ENCODE measurements at places on chromosomes 11 and 22.

GRCh38 chr11:5703741-5704536 lies 14.3 kb downstream of the TRIM22 start:
- no peak for DNase-seq

DNA sequence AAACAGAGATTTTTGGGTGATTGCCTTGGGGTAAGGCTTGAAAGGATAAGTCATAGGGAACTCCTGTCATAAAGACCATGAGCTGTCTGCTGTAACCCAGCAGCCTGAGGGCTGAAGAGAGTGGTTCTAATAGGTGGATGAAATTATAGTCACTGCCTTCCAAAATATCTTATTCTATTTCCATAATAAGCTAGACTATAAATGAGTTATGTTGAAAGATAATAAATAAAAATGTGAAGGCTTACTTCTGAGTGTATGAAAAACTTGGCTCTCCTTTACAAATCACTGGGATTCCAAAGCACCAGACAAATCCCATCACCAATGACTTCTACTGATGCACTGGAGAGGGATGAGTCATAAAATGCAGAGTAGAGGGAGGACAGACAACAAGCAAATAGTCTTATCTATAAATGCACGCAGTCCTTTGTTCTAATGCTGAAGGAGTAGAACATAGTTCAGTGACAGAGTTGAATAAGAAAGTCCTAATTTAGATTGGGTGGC lies 775.0 kb upstream of the LRRC4C start:
- DNase-seq, result no peak

- DNase-seq, result peak; percentile 3
Measured at GRCh38 chr11:122069707-122070360, 46.2 kb downstream of the BLID start.

GRCh38 chr11:76209375-76209972 lies 3.2 kb upstream of the WNT11 start:
- DNase-seq, result no peak

DNA sequence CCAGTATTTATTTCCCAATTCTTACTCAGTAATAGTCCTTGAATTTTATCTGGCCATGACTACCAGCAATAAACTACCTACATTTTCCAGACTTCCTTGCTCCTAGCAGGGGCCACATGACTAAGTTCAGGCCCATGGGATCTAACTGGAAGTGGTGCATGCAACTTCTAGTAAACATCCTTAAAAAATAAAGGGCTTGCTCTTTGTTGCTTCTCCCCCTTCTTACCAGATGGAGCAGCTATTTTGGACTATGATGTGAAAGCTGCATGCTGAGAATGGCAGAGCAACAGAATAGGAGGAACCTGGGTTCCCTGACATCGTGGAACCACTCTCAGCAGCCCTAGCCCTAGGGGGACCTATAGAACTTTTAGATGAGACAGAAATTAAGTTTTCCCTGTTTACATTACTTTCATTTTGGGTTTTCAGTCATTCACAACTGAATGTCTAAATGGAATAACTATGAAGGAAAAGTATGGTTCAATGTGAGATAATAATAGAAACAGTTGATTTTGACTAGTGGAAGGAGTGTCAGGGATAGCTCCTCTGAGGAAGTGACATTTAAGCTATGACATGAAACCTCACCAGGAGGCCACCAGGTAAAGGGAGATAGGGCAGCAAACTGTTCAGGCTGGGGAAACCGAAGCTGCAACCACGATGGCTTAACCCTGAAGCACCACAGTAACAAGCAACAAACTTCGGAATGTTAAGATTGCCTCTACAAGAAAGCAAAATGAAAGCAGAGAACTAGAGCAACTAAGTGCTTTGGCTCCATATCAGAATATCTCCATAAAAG lies 48.9 kb downstream of the PHF21A start:
- DNase-seq, result no peak

DNA sequence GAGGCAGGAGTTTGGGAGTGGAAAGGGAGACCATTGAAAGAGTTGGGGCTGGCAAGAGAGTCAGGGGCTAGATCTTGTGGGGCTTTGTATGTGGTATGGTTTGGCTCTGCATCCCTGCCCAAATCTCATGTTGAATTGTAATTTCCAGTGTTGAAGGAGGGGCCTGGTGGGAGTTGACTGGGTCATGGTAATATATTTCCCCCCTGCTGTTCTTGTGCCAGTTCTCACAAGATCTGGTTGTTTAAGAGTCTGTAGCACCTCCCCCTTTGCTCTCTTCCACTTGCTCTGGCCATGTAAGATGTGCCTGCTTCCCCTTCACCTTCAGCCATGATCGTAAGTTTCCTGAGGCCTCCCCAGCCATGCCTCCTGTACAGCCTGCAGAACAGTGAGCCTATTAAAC lies 10.1 kb upstream of the RAB3IL1 start:
- no peak for DNase-seq

GRCh38 chr11:44883277-44883676 lies 67.4 kb downstream of the TP53I11 start:
- no peak for DNase-seq

- no peak for DNase-seq
Measured at GRCh38 chr22:28120691-28121592, 201.9 kb upstream of the PITPNB start.

DNA sequence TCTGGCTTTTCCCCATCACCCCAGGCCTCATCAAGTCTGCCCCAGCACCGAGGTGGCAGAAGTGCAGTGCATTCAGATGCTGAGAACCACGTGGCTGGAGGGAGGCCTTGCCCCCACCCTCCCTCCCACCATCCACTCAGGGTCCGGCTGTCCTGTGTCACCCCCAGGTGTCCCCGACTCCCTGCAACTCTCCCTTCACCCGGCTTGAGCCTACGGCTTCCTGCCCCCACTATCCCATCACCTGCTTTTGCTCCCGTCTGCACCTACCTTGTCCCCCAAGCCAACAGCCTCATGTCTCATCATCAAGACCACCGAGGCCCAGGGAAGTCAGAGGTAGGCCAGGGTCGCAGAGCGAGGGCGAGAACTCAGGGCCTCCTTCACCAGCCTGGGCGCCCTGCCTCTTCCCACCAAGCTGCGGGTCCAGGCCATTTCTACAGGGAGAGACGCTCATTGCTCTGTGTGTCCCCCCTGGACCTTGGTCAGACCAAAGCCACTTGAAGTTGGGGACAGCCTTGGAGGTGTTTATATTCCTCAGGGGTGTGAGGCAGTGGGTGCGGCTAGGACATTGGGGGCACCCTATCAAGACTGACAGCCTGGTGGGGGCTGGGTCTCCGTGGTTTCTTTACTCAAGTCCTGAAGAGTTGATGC lies 66.2 kb upstream of the CCND1 start:
- no peak for DNase-seq

DNA sequence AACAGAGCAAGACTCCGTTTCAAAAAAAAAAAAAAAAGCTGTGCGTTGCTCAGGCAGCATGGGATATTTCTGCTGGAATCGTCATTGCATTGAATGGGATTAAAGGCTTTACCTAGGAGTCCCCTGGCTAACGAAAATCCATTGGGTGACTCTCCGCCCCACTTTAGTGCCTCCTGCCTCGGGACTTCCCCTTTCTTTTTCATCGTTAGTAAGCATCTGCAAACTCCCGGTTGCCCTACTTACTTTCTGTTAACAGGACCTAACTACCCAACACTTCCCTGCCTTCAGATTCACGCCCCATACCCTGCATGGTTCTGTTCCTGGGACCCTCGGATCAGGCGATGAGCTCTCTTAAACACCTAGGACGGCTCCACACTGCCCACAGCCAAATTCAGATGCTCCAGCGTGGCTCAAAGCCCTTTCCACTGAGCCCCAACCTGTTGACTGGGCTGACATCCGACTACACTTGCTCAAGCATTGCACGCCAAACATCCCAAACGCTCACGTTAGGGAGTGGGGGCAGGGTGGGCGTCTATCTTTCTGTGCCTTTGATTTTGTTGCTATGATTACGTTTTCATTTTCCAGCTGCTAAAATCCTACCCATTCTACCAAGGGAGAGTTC lies 143.8 kb downstream of the ST3GAL4 start:
- no peak for DNase-seq
